ENCODE measurements at places on chromosomes 1 and 21. TPM values are rescaled to one million over a fixed set of nuclear protein-coding genes. Genes with fewer than 3 reads are reported as not detected.

GRCh38 chr1:11046270-11046566, 821 bp downstream of the MASP2 start:
- no peak for DNase-seq

GRCh38 chr1:50348449-50349241, 74.6 kb downstream of the DMRTA2 start:
- DNase-seq, result peak; percentile 38

BMP8B gene
- 0.55 TPM for total RNA-seq

TEDDM1 gene
- total RNA-seq, result not detected

PLA2G2C gene
- total RNA-seq, result 0.44 TPM
